ENCODE measurements at places on chromosomes 1 and 21.

DNA sequence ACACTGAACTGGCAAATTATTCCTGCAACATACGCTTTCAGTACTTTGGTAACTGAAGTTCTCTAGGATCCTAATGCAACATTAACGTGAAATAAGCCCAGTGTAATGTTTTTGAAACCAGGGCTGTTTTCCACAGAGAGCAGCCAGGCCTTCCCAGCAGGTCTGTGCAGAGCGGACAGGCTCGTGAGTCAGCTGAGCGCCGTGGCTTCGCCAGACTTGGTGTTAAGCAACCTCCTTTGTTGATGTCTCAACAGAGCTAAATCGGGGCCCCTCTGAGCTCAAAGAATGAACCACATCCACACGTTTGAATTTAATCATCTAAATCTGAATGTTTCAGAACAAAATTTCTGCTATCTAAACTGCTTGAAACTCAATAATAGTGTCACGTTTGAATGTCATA is 181.8 kb upstream of the FMN2 start:
- no peak for DNase-seq

- DNase-seq = no peak
Observed at GRCh38 chr1:15406614-15407559, 2.8 kb upstream of the EFHD2 start.

- no peak for DNase-seq
Observed at GRCh38 chr1:75132812-75133619, 1.2 kb upstream of the LHX8 start.

DNA sequence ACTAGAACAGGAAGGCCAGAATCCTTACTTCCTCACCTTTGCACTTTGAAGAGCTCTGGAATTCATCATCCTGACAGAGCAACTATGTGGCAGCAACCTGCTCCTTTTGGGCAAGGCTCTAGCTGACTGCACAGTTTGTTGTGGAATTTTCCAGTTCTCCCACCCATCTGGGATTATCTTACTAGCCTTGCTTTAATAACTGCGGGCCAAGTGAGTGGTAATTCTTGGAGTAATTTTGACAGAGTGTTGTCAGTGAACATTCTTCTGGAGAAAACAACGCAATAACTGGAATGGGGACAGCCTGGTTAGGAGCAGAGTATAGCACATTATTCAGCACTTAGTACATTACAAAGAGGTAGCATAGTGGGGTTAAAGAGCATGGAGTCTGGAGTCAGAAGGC is 75.3 kb downstream of the NTMT2 start:
- no peak for DNase-seq

- DNase-seq = peak; percentile 57
Observed at GRCh38 chr1:15430787-15431570, 7.3 kb upstream of the CTRC start.

DNA sequence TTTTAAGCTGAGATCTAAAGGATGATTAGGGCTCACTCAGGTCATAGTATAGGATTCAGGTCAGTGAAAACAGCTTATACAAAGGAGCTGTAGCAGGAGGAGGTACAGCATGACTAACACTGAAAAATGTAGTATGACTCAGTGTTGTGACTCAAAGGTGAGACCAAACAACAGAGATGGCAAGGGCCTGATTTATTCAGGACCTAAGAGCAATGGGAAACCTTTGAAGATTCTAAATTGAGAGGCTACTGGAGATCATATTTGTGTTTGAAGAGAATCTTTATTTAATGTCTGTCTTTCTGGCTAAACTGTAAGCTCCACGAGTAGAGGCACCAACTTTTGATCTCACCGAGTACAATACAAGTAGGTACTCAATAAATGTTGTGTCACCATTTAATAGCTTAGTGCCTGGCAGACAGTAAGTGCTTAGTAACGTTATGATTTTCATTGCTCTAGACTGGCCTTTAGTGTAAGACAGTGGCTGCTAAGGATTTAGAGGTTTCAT is 43.5 kb downstream of the PRKAA2 start:
- no peak for DNase-seq

- DNase-seq = no peak
Observed at GRCh38 chr1:228261706-228262105, 53.9 kb downstream of the OBSCN start.

GRCh38 chr1:194309697-194310096 is 1123.3 kb upstream of the B3GALT2 start:
- DNase-seq = no peak

DNA sequence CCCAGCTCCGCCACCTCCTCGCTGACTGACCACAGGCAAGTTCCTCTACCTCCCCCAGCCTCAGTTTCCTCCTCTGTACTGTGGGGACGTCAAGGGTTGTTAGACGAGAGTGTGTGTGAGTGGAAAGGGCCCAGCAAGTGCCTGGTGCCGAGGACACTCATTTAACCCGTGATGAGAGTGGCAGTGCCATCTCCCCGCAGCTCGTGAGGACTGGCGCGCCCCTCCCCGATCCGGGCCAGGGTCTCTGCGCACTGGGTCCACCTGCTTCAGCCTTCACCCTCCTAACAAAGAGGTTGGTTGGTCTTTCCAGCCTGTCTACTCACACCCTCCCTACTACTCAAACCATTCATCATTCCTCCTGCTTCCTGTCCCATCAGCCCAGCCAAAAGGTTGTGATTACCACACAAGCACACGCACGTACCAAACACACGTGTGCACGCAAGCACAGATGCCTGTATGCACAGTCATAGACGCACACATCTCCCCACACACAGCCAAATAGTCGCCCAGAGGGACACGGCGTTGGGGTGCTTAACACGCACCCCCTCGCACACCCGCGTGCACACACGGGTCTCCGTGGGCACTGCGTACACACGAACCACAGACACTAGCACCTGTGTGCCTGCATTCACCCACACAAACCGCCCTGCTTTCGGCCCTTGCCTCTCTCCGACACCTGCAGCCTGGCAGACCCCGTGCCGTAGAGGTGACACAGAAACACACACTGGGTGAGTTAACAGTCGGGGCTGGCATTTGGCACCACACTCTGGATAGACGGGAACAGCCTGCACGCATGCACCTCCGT is 39.3 kb downstream of the TAS1R2 start:
- DNase-seq = no peak

- DNase-seq = no peak
Observed at GRCh38 chr21:14353231-14353630, 29.7 kb downstream of the HSPA13 start.

DNA sequence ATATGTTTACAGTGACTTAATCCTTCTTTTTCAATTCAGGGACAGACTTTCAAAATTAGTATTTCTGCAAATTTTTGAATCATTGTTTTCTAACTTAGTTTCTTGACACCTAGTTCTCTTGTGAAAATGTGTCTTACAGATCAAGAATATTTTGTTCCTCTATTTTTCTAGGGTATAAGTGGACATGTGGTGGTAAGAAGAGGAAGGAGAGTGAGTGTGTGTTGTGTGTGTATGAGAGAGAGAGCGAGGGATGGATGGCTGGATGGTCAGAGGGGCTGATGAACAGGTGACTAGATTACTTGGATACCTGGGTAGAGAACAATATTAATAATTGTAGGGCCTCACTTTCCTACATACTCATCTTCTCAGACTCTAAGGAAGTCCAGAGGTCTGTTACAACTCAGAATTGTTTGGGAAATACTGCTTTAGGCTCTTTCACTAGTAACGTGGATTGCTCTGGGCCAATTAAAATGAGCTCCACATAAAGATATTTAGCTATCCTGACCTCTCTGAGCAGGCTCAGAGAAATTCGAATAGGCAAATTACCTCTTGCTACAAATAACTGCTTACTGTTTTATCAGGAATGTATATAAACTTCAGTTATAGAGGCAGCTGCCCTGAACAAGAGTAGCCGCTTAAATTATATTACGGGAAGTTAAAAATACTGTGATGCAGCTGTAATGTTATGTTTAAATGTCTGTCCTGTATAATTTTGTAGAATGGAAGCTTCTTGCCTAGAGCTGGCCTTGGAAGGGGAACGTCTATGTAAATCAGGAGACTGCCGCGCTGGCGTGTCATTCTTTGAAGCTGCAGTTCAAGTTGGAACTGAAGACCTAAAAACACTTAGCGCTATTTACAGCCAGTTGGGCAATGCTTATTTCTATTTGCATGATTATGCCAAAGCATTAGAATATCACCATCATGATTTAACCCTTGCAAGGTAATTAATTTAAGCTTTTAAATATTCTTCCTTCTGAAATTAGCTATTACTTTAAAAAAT is 19.7 kb downstream of the GPSM2 start:
- no peak for DNase-seq

- DNase-seq = peak; percentile 64
Observed at GRCh38 chr1:17192394-17193221, 12.3 kb upstream of the PADI1 start.

GRCh38 chr1:229298887-229299503 is 28.1 kb downstream of the RAB4A start:
- DNase-seq = no peak

DNA sequence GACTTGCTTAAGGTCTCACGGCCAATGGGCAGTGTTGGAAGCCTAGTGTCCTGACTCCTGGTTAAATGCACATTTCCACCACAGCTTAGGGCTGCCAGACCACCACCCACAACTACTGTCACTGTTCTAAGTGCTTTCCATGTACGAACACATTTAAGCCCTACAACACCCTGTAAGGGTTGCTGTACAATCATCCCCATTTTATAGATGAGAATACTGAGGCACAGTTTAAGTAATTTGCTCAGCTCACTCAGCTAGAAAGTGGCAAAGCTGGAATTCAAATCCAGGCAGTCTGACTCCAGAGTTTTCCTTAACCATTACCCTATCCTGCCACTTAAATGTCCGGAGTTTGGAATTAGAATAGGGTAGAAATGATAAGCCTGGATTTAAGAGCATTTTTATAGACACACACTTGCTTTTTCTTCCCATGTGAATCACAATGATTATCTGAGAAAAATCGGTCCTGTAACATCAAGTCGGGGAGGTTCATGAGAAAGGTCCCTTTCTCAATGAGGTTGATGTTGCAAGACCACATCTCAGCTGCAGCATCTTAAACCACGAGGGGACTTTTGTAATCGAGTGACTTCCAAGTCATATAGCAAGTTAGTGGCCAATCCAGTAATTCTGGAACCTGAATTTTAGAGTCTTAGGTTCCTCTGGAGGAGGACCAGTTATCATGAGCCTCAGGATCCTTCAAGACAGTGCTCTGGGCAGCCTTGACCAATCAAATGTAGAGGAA is 8.6 kb downstream of the E2F2 start:
- DNase-seq = no peak

GRCh38 chr1:153778051-153778823 is 3.0 kb downstream of the SLC27A3 start:
- no peak for DNase-seq

- no peak for DNase-seq
Observed at GRCh38 chr1:40966417-40966816, 13.1 kb upstream of the CTPS1 start.

GRCh38 chr1:115063228-115063901 is 25.9 kb downstream of the TSPAN2 start:
- peak; percentile 7 for DNase-seq

DNA sequence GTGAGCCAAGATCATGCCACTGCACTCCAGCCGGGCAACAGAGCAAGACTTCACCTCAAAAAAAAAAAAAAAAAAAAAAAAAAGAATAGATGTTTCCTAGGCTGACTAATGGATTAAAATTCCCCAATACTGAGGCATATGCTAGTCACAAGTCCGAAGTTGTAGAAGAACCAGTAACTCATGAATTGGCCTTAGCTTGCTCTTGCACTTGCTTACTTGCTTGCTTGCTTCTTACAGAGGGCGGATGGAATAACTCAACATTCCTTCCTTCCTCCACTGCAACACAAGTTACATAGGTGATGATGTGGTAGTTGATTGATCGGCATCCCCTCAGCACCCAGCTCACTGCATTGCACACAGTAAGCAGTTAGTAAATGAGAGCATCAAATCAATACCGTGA is 2.8 kb upstream of the TARS2 start:
- no peak for DNase-seq

GRCh38 chr1:203592156-203592555 is 34.5 kb upstream of the ATP2B4 start:
- no peak for DNase-seq

DNA sequence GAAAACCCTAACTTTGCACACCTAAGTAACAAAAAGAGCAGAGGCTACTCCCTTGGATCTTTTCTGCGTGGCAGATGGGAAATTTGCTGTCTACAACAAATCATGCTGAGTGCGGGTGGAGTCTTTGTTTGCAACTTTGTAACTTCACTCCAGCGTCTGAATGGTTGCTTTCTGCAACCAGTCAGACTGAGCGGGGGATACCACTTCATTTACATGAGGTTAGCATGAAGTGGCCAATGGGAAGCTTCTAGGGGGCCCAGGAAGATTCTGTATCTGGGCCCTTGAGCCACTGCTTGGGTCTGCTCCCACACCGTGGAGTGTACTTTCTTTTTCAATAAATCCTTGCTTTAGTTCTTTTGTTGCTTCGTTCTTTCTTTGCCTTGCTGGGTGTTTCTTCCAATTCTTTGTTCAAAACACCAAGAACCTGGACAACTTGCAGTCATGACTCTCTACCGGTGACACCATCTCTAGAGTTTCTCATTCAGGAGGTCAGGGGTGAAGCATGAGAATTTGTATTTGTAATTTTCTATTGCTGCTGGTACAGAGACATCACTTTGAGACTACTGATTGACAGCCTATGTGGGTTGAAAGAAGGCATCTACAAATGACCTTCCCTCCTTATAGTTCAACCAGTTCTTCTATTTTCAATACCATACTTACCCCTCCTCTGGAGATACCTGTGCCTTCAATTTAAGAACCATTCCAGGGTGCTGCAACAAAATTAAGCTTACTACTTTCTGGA is 55.8 kb upstream of the RC3H1 start:
- no peak for DNase-seq
